ENCODE measurements at places on chromosomes 12 and 14. TPM values are rescaled to one million over a fixed set of nuclear protein-coding genes. Genes with fewer than 3 reads are reported as not detected.

GRCh38 chr14:80202888-80203562 lies 8.3 kb downstream of the DIO2 start:
- H3K4me1 ChIP-seq, result no peaks in the 10 kb centered on the region
- H3K27ac ChIP-seq, result no peak overlapping the region
- H3K4me3 ChIP-seq, result no peak overlapping the region
- peaks cover 10% of the 10 kb centered on the region for H3K36me3 ChIP-seq
- peaks cover 4% of the 10 kb centered on the region for H3K27me3 ChIP-seq

DNA sequence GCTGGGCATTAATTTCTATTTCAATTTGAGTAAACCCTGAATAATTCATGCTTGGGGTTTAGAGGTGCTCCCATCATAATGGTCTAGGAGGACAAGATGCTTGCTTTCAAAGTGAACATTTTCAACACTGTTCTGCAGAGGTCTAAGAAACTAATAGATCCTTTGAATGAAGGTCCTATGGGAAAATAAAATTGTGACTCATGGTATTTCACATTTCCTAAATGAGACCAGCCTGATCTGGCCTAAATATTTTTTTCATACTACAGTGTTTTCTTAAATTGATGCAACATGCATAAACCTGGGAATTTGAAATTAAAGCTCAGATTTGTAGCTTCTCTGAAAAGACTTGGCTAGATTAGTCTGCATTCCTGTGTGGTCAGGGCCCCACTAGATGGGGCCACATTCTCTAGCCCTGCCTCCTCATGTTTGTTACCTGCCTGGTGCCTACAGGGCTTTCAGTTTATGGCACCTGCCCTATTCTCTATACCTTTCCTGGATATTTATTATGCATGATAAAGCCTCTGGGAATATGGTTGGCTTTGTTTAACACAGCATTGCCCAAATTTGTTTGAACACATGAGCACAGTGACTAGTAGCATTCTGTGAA lies 112.7 kb downstream of the METTL25 start:
- no peak overlapping the region for H3K4me3 ChIP-seq
- peaks cover 11% of the 10 kb centered on the region for H3K36me3 ChIP-seq
- no peak for DNase-seq
- H3K27me3 ChIP-seq, result no peaks in the 10 kb centered on the region
- H3K4me1 ChIP-seq, result peaks cover 24% of the 10 kb centered on the region

The KLRB1 gene
- total RNA-seq, result not detected

DNA sequence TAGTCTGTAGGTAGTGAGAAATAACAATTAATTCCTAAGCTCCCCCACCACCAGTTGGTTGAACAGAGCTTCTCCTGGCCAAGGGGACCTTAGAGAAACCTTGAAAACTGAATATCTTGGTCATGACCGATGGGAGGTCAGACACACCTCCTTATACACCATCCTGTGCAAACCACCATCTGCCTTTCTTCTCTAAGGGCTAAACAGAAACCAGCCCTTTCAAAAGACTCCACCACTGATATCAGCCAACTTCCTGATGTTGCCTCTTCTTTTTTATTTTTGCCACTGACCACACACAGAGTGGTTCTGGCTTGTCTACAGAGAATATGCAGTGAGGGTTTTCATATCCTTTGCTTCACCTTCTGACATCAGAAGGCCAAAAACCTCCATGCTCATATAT lies 977.7 kb upstream of the SEL1L start:
- H3K36me3 ChIP-seq, result no peaks in the 10 kb centered on the region
- no peaks in the 10 kb centered on the region for H3K4me1 ChIP-seq
- no peak for DNase-seq

- H3K27ac ChIP-seq, result no peak overlapping the region
- no peaks in the 10 kb centered on the region for H3K36me3 ChIP-seq
- DNase-seq, result no peak
These were observed 249.7 kb downstream of the LRIG3 start for GRCh38 chr12:58670623-58671022.

DNA sequence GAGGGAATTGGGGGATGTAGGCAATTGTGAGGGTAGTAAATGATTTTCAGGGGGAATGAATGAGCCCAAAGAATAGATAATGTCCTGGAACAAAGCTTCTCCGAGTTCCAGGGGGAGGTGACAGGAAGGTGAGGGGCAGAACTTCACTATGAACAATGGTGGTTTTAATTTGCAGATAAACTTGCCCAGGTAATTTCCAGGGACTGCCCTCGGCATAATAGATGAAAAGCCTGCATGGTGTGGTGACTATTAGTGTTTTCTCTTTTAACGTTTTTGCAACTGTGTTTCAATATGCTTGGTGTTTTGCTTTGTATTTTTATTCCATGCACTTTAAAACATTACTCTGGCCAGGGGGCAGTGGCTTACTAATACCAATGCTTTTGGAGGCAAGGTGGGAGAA lies 325.2 kb upstream of the RGS6 start:
- peaks cover 58% of the 10 kb centered on the region for H3K4me1 ChIP-seq
- H3K27me3 ChIP-seq, result peaks cover 2% of the 10 kb centered on the region
- no peak overlapping the region for H3K4me3 ChIP-seq
- DNase-seq, result no peak
- H3K36me3 ChIP-seq, result peaks cover 34% of the 10 kb centered on the region

- no peaks in the 10 kb centered on the region for H3K4me1 ChIP-seq
- no peak for DNase-seq
- no peak overlapping the region for H3K27ac ChIP-seq
- no peaks in the 10 kb centered on the region for H3K27me3 ChIP-seq
These were observed 58.9 kb upstream of the FSCB start for GRCh38 chr14:44565968-44566367.

DNA sequence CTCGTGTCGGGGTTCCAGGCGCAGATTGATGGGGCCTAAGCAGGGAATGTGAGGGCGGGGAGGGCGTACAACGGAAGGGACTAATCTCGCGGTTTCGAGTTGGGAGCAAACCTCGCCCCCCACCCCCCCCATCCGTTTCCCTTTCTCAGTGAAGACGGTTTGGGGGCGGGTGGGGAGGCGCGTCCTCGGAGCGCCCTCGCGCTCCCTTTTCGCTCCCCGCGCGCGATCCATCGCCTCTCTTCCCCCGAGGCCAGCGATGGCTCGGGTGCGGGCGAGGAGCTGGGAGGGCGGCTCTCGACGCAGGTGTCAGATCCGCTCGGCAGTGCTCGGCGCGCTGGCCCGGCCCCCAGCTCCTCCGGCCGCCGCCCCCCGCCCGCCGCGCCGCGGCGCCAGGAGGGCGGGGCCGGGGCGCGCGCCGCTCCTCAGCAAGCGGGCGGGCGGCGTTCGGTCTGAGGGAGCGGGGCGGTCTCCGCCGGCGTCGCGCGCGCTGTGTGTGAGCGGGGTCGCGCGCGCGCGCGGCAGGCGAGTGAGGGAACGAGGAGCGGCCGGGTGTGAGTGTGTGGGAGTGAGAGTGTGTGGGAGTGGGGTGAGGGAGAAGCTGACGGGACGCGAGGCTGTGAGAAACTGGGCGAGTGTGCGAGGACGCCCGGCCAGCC lies at the start of gene RIMKLB:
TSS of gene RIMKLB (plus strand) at position 516 of the 656 bp plus-strand sequence. CDS start 15,876 bp downstream, outside the sequence.
- peaks cover 5% of the 10 kb centered on the region for H3K27me3 ChIP-seq
- peak; percentile 39 for DNase-seq
- 0 out of 2 replicates have a peak, but pooled peaks cover 4% of the 10 kb centered on the region for H3K36me3 ChIP-seq
- H3K4me3 ChIP-seq, result peak within 1 kb of the TSS; percentile 85
- peak within 1 kb of the TSS; percentile 86 for H3K27ac ChIP-seq
- H3K4me1 ChIP-seq, result peaks cover 35% of the 10 kb centered on the region

The EPYC gene
- not detected for total RNA-seq

The TAC3 gene
- total RNA-seq, result not detected

GRCh38 chr12:11446372-11446771 lies 51.0 kb upstream of the PRB2 start:
- peak; percentile 4 for DNase-seq
- H3K27ac ChIP-seq, result no peak overlapping the region
- no peaks in the 10 kb centered on the region for H3K4me1 ChIP-seq
- no peak overlapping the region for H3K4me3 ChIP-seq
- H3K27me3 ChIP-seq, result no peaks in the 10 kb centered on the region

DNA sequence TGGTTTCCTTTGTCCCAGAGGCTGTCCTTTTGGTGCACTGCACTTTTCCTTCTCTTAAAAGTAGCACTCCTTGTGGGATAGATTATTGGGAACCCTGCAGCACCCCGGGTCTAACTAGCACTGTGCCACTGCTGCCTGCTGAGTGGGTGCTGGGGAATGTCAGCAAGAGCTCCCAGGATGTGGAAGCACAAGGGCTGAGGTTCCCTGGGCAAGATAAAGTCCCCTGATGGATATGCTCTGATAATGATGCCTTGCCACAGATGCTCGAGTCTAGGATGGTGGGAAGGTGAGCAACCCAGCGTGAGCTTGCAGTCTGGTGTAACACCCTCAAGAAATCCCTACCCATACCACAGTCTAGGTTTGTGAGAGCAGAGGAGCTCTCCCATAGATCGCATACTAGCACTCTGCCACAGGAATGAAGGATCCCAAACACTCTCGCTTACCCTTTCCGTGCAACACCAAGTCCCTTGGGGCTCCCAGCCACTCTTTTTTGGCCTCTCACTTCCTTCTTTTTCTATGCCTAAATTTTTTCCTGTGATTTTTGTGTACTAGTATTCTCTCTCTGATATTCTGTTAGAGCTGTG lies 32.6 kb downstream of the USP15 start:
- DNase-seq, result no peak
- H3K27me3 ChIP-seq, result no peaks in the 10 kb centered on the region
- H3K4me3 ChIP-seq, result no peak overlapping the region
- H3K27ac ChIP-seq, result peak overlapping the region; percentile 46

GRCh38 chr12:47949441-47950341 lies 13.7 kb upstream of the TMEM106C start:
- H3K4me3 ChIP-seq, result no peak overlapping the region
- peaks cover 5% of the 10 kb centered on the region for H3K27me3 ChIP-seq
- peaks cover 67% of the 10 kb centered on the region for H3K4me1 ChIP-seq
- H3K36me3 ChIP-seq, result no peaks in the 10 kb centered on the region
- peak; percentile 59 for DNase-seq

GRCh38 chr12:31227401-31227981 lies 98.5 kb downstream of the SINHCAF start:
- H3K4me3 ChIP-seq, result no peak overlapping the region
- DNase-seq, result no peak
- H3K36me3 ChIP-seq, result no peaks in the 10 kb centered on the region
- peaks cover 33% of the 10 kb centered on the region for H3K27me3 ChIP-seq

GRCh38 chr14:54374117-54374884 lies 22.5 kb upstream of the CDKN3 start:
- peaks cover 18% of the 10 kb centered on the region for H3K27me3 ChIP-seq
- no peak overlapping the region for H3K4me3 ChIP-seq
- DNase-seq, result no peak
- H3K36me3 ChIP-seq, result no peaks in the 10 kb centered on the region
- H3K27ac ChIP-seq, result no peak overlapping the region
- peaks cover 9% of the 10 kb centered on the region for H3K4me1 ChIP-seq

- no peaks in the 10 kb centered on the region for H3K27me3 ChIP-seq
- H3K4me3 ChIP-seq, result no peak overlapping the region
- H3K4me1 ChIP-seq, result peaks cover 6% of the 10 kb centered on the region
- no peak overlapping the region for H3K27ac ChIP-seq
- H3K36me3 ChIP-seq, result no peaks in the 10 kb centered on the region
These were observed 31.1 kb upstream of the IFNG-AS1 start for GRCh38 chr12:67958187-67958586.

- H3K27ac ChIP-seq, result peak overlapping the region; percentile 48
- H3K4me1 ChIP-seq, result peaks cover 60% of the 10 kb centered on the region
- H3K4me3 ChIP-seq, result no peak overlapping the region
- peaks cover 33% of the 10 kb centered on the region for H3K36me3 ChIP-seq
- no peak for DNase-seq
- peaks cover 2% of the 10 kb centered on the region for H3K27me3 ChIP-seq
These were observed 174.2 kb upstream of the SLC38A2 start for GRCh38 chr12:46546634-46547273.

DNA sequence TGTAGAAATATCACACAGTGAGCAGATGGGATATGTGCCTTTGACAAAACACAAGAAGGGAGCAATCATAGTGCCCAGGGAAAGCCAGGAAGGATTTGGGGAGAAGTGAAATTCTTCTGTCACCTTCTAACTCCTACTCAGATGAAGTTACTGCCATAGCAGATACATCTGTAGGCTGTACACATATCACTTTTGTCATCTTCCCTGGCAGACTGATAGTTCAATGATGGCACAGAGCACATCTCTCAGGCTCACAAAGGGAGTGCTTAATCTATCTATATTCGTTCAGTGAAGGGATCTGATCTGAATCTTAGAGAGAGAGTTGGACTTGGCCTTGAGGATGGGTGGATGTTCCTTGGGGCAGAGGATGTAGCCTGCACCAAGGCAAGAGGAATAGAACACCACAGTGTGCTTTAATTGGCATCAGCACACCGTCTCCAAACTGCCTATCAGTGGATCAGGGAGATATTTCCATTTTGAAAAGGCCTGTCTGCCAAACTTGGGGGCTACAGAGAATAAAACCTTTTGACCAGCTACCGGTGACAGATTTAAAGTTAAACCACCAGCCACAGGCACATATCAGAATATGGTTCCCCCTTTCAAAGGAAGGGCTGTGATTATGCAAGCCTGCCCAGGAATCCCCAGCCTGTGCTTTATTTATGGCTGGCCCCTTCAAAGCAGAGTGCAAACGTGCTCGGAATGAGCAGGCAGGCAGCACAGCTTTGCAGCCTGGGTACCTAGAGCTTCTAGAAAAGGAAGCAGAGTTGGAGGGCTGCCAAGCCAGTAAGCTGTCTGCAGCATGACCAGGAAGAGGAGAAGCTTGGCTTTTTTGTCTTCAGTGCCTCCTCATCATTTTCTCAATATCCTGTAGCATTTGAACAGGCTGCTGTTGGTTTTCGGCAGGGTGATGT lies 165.5 kb upstream of the DYRK2 start:
- no peaks in the 10 kb centered on the region for H3K27me3 ChIP-seq
- H3K36me3 ChIP-seq, result peaks cover 8% of the 10 kb centered on the region
- peak; percentile 48 for DNase-seq
- peaks cover 17% of the 10 kb centered on the region for H3K4me1 ChIP-seq
- H3K4me3 ChIP-seq, result no peak overlapping the region
- H3K27ac ChIP-seq, result no peak overlapping the region

DNA sequence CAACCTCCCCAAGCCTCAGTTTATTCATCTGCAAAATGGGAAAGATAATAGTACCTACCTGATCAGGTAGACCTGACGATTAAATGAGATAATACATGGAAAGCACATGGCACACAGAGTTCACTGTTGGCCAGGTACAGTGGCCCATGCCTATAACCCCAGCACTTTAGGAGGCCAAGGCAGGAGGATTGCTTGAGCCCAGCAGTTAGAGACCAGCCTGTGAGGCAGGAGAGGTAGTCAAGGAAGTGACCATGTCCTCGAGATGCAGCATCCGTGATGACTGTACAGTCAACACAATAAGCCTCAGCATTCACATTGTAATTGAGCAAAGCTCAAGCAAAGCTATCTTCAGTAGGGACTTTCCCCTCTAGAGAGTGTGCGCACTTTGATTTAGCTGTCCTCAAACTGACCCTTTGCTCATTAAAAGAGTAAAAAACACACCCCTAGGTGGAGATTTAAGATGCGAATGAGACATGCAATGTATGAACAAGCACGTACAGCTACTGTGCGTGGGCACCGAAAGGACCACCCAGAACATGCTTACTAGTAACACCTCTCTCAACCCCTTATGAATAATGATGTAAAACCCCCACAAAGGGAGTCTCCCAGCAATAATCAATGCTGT lies 9.9 kb downstream of the ISCU start:
- H3K4me3 ChIP-seq, result no peak overlapping the region
- H3K36me3 ChIP-seq, result peaks cover 6% of the 10 kb centered on the region
- peaks cover 5% of the 10 kb centered on the region for H3K27me3 ChIP-seq
- no peak for DNase-seq
